Sigmoid colon (tissue), 7 donors: ENCODE measurements at places on chromosomes 12 and 14.
A peak's percentile ranks its signal among the peaks of the same experiment; 100 is the strongest.

DNA sequence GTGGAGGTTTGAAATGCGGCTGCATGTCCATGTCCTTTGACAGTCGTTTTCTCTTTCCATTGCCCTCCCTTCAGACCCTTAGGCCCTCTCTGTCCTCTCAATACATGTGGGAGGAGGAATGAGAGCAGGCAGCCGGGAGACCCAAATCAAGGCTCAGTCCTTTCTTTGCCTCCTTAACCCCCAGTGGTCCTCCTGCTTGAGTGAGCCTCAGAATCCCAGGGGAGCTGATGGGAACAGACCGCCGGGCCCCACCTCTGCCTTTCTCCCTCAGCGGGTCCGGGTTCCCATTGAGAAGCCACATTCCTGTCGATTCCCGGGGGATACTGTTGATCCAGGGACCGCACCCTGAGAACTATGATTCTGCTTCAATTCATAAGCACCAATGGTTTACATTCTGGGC is 77.9 kb upstream of the RFLNA start:
- no peak for DNase-seq

- no peak for DNase-seq
Measured at GRCh38 chr12:1297206-1297605, 297.2 kb downstream of the FBXL14 start.

- no peak for DNase-seq
Measured at GRCh38 chr12:19224746-19225145, 95.2 kb downstream of the PLEKHA5 start.

DNA sequence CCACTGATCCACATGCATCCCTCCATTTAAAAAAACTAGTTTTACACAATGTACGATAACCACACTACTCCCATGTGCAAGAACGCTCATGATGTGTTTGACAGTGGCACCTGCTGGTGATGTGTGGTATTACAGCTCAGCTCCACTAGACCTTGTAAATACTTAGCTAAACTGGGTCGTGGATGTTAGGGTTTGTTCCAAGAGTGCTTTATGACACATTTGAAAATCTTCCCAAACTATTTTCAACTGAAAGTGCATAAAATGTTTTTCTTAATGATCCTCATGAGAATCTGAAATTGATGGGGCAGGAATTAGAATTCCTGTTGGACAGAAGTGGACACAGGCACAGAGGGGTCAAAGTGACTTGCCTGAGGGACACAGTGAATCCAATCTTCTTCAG is 99.2 kb downstream of the SCARB1 start:
- no peak for DNase-seq

DNA sequence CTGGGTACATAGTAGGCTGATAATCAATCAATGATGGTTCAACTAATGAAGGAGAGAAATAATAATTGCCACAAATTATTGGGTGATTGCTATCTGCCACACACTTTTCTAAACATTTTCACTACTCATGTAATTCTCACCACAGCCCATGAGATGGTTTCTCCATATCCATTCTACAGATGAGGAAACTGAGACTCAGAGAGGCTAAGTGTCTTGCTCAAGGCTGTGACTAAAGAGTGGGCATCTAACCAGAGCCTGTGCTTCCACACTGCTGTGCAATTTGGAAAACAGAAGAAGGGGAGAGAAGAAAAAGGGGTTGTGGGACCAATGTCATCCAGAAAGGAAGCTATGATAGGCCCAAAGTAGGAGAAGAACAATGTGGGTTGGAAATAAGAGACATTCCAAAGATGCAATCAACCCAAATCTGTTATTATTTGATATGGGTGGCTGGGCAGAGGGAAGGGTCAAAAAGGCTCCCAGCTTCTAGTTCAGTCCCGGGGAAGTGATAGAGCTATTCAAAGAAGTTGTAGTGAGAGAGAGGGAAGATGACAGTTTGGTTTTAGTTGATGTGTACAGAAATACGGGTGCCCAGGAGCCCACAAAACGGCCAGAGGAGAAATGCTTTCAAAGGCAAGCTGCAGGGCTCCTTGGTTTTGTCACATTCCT is 483 bp upstream of the NR1H4 start:
- no peak for DNase-seq

DNA sequence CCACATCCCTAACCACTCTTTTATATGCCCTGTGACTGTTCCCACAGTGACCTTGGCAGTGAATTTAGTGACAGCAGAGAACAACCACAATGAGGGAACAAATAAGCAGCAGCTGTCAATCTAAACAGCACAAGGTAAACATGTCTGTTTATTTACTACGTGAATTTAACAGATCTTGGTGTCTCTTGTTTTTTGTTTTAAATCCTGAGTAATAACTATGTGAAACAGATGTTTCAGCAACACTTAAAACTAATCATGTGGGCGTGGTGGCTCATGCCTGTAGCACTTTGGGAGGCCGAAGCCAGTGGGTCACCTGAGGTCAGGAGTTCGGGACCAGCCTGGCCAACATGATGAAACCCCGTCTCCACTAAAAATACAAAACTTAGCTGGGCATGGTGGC is 17.0 kb upstream of the CFAP54 start:
- DNase-seq, result no peak

GRCh38 chr14:34199585-34199984 is 248.7 kb upstream of the EGLN3 start:
- DNase-seq, result no peak

- DNase-seq, result peak; percentile 68
Measured at GRCh38 chr12:39441963-39442830, 723 bp downstream of the KIF21A start.

- no peak for DNase-seq
Measured at GRCh38 chr12:130709151-130709970, 6.7 kb downstream of the RIMBP2 start.

DNA sequence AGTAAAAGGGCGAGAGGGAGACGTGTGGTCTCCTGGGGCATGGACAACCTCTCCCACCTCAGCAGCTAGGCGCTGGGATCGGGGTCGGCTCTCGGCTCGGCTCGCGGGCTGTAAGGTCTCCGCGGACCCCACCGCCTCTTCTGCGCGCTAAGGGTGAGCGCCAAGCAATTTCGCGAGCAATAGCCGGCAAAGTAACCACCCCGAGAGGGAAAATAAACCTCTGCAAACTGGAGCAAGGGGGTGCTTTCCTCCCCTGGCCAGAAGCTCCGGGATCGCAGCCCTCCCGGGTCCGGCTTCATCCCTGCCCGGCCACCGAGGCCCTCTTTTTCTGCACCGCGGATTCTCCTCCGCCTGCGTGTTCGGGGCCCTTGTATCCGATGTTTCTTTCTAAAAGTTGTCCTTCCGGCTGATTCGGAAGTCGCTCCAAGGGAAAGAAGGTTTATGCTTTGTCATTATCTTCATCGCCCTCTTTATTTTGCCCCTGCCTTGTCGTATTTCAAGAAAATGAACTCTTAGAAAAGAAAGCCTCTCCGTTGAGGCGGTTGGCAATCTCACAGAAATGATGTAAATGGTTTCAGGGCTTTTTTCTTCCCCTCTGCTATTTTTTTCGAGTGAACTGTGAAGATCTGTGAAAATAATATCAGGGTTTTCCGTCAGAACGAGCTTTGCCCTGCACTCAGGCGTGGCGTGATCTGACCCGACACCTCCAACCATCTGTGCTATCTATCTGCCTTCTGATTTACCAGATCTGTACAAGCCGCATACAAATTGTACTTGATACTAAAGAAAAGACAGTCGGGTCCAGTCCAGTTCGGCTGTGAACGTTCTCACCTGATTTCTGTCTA is 1.7 kb upstream of the SIX6 start:
- DNase-seq, result no peak

- no peak for DNase-seq
Measured at GRCh38 chr12:104494793-104495158, 38.0 kb downstream of the CHST11 start.

DNA sequence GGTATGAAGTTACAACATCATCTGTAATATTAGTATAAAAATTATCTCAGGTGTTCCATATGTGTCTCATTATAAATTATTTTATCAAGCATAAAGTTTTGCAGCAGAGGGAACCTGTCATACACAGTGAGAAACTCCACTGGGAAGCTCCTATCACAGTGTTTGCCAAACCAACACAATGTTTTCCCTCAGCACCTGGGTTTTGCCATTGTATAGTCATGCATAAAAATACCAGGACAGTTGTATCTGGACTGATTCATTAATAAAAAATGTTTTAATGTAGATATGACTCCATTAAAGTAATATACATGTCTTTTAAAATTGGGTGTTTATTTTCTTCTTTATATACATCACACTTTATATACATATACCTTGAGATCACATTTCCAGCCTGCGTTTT is 56.6 kb downstream of the METTL25 start:
- no peak for DNase-seq

DNA sequence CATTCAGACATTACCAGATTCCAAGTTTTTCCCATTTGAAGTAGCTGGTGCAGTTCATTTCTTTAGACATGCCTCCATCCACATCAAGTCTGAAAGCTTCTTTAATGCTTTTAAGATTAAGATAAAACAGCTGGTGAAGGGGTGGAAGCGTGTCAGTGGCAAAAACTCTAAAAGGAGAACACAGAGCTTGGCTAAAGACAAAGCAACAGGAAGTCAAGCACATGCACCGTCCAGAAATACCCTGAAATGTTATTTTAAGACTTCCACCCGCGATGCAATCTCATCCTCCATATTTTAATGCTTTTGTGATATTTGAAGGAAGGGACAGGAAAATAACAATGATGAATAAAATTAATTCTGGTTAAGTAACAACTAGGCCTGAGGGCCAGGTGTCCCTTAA is 31.8 kb downstream of the PPM1H start:
- DNase-seq, result no peak

DNA sequence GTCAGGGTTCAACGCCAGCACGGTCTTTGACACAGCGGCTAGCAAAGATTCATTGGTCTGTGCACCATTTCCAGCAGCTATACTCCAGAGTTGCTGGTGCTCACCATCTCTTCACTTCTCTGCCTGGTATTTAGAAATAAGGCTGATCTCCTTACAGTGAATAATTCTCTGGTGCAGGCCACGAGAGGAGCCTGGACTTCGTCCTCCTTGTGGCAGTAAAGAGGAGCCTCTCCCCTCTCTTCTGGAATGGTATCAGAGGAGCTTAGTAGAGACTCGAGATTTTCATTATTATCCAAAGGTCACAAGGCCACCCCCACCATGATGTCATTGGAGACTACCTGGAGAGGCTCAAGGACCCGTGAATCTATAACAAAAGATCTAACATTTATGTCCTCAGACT is 30.8 kb upstream of the BCL2L14 start:
- DNase-seq, result no peak
